ENCODE measurements at places on chromosomes 6 and 20.

DNA sequence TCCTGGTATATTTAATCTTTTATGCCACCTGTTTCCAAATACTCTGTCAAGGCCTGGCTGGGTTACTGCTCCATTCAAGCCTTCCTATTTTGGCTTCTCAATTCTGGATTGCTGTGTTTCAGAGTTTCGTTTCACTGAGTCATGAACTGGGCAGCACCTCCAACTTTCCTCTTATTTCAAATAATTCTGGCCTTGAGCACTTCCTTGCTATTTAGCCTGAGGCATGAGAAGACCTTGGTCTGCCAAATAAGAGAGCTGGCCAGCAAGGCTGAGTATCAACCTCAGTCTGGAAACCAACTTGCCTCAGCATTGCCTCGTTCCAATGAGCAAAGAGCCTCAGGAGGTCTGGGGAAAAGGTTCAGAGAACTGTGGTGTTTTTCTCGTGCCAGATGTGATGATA, 66.6 kb downstream of the TNFAIP3 start:
- no peak for DNase-seq

GRCh38 chr6:157674061-157674460, 149.0 kb upstream of the SNX9 start:
- no peak for DNase-seq

- peak; percentile 21 for DNase-seq
Measured at GRCh38 chr6:5034328-5034727, 30.5 kb upstream of the RPP40 start.

GRCh38 chr6:118748311-118749062, 97.1 kb upstream of the CEP85L start:
- DNase-seq: no peak

DNA sequence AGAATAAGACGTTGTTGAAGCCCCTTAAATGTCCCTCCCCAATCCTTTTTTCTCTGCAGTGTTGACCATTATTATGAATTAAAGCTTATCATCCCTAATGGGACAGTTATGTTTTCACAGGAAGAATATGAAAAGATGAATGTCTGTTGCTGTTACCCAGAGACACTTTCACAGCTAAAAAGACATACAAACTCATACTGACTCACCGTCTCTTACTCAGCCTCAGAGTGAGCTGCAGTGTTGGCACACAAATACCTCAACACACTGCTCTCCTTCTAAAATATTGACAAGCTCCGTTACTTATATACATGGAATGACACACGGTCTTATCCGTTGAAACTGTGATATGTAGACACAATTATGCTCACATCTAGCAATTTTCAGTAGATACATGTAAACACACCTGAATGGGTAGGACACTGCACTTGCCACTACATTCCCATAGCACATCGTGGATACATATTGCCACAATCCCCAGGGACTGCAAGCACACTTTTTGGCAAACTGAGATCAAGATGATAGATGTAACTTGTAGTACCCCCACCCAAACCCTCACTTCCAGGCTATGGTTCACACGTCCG, 9.6 kb upstream of the SAPCD1 start:
- no peak for DNase-seq

DNA sequence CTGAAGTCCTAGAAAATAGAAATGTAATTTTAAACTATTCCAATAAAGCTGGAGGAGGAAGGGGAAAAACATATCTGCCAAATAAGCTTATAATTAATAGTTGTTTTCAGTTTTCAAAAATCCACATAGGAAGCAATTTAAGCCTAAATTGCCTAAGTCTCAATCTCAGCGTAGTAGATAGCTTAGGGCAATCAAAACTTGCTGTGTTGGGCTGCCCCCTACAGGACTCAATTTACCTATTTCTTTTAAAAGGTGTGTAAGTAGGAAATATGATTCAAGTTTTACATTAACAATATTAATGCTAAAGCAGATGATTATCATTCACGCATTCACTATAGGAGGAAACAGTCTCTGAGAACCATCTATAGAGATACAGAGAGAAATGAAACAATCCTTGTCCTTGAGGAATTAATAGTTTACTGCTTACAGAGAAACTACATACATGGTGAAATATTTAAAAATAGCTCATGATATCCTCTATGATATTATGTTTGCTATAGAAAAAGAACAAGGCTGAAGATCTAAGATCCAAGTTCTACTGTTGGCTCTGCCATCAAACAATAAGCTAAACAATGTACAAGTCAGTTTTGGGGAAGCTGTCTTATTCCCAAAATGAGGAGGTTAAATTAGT, 102.1 kb downstream of the ATG5 start:
- DNase-seq: peak; percentile 74

DNA sequence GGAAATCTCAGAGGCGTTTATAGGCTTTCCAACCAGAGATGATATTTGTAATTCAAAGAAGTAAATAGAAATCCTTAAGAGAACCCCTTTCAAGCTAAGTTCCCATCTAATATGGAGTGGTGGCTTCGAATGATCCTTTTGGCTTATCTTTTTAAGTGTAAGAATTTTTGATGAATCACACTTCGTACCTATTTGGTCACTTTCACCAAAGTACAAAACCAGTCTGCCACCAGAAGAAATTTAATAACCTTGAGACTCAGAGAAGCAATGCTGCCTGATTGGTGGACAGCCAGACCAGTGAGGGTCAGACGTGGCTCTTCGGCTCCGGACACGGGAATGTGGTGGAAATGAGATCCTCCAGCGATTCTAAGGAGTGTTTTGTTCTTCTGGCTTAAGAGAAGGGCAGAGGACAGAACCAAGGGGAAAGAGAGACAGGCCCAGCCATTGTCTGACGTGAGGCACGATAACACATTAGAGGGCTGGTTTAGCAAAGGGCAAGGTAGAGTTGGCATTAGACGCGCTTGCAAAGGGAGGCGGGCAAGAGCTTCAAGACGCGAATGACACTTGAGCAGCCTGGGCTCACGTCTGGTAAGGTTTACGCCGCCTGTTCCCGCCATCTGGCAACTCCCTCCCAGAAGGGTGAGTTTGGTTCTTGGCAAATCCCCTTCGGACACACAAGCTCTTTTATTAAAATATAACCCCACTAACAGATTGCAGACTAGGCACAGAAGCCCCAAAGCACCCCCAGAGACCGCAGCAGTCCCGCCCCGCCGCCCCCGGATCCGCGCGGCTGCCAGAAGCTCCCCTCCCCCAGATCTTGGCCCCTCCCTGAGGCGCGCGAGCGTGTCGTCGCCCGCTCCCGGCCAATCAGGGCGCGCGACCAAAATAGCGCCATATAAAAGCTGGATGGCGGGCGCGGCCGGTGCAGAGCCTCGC, 50.0 kb upstream of the EZR start:
- peak; percentile 98 for DNase-seq

GRCh38 chr6:82264824-82265223, 17.3 kb upstream of the IBTK start:
- DNase-seq: no peak

- DNase-seq: no peak
Measured at GRCh38 chr20:49775229-49775693, 37.4 kb upstream of the SLC9A8 start.

GRCh38 chr6:26538572-26538902, 371 bp downstream of the HMGN4 start:
- DNase-seq: no peak

DNA sequence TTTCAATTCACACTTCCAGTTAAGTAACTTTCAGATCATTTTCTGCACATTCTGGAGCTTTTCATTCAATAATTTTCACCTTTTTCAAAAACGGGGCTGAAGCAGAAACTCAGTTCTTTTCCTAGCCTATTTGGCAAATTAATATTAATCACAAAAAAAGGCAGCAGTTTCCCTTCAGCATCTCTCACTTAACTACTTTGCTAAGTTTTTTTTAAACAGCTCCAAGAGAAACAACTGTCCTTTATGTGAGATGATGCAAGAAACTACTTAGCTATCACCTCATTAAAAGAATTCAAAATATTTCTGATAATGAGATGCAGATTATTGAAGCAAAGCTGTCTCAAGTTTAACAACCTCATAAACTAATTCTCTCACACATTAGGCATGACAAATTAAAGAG, 11.8 kb downstream of the CASS4 start:
- DNase-seq: no peak

DNA sequence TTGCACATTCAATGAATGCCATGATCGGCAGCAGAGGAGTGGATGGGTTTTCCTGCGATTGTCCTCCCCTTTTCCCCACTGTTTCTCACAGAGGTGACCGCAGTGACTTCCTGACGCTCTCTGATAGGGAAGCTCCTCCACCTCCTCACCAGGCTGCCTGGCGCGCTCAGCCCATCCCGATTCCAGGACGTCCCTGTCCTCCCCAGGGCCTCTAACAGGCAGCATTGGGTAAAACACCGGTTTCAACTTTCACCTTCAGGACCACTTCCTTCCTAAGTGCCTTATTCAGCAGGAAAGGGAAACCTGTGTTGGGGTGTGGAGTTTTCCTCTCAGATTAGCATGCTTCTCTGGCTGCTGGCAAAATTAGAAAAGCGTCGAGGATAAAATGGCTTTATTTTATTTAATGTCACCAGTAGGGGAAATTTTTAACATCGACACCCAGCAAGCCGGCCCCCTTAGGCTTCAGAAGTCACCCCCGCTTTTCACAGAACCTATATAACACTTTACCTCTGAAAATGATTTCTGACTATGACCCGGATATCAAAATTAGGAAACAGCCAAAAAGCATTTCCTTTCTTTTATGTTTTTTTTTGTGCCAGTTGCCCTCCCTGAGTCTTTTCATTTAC, 570.4 kb upstream of the GJE1 start:
- peak; percentile 11 for DNase-seq

DNA sequence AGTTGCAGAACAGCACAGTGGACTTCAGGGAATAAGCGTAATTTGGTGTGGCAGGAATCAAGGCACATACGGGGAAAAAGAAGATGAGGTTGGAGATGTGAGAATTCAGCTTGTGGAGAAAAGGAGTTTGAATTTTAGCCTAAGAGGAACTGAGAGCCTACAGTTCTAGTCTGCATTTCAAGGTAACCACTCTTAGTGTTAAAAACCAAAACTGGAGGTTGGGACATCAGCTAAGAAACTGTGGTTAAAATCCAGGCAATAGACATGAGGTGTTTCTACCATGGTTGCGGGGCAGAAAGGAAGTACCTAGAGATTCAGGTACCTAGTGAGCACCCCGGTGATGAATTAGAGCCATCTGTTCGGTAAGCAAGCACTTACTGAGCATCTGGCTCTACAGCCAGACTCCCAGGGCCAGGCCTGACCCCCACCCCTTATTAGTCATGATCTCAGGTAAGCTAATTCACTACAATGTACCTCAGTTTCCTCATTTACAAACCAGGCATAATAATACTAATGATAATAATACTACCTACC, 44.4 kb downstream of the FAXC start:
- DNase-seq: no peak

DNA sequence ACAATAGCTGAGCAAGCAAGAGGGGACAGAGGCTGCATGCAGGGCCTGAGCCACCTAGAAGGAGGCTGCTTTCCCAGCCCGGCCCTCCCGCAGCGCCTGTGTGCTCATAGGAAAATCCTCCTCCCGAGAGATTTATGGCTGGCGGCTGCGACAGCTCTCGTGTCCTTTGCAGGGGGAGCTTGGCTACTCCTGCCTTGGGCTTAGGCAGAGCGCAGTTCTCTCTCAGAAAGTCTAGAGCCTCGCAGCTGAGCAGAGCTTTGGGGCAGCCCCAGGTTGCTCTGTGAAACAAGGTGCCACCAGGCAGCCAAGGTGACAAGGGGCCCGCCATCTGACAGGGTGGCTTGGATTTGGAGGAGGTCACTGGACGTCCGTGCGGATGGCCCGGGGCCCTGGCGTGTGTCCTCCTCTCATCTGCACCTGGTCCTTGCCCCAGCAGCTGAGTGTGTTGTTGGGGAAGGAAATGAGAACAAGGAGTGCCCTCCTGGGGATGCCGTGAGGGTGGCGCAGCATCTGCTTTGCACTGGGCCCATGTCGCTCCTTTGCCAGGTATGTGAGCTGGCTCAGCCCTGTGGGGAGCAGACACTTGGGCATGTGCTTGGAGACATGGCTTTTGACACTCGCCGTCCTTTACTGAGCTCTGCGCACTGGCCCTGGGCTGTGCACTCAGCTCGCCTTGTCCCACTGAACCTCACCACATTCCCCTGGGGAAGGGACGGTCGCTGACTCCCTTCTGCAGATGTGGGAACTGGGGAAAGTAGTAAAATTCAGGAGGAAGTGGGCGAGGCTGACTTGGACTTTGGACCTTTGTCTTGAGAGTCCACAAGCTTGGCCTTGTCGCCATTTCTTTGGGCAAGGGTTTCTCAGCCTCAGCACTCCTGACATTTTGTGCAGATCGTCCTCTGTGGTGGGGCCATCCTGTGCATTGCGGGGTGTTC, 41.9 kb downstream of the EDN3 start:
- DNase-seq: no peak

GRCh38 chr6:105193647-105194046, 13.8 kb upstream of the POPDC3 start:
- DNase-seq: no peak

GRCh38 chr6:35049156-35049735, 91.9 kb downstream of the TCP11 start:
- DNase-seq: no peak

DNA sequence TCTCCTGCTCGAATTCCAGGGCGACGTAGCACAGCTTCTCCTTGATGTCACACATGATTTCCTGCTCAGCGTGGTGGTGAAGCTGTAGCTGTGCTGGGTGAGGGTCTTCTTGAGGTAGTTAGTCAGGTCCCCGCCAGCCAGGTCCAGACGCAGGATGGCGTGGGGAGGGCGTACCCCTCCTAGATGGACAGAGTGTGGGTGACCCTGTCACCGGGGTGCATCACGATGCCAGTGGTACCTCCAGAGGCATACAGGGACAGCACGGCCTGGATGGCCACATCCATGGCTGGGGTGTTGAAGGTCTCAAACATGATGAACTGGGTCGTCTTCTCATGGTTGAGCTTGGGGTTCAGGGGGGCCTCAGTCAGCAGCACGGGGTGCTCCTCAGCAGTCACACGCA, 110.2 kb upstream of the CNR1 start:
- DNase-seq: no peak

- DNase-seq: no peak
Measured at GRCh38 chr6:139483079-139483478, 108.6 kb upstream of the CITED2 start.
